Left lung (tissue), 14 donors: ENCODE measurements at places on chromosomes 7 and 10. TPM values are rescaled to one million over a fixed set of nuclear protein-coding genes. Genes with fewer than 3 reads are reported as not detected.

LIPN gene
- polyA plus RNA-seq, result not detected

TWIST1 gene
- 0.21 TPM for polyA plus RNA-seq

RBM48 gene
- polyA plus RNA-seq, result 17.2 TPM

MKI67 gene
- 40.4 TPM for polyA plus RNA-seq

CALML5 gene
- not detected for polyA plus RNA-seq

DMBT1 gene
- polyA plus RNA-seq, result 1.3 TPM

CALHM1 gene
- polyA plus RNA-seq, result 0.15 TPM

ADAM12 gene
- polyA plus RNA-seq, result 14.8 TPM

H2BK1 gene
- polyA plus RNA-seq, result not detected

OR2A7 gene
- polyA plus RNA-seq, result 17.3 TPM

GHITM gene
- 116 TPM for polyA plus RNA-seq

ZNF727 gene
- not detected for polyA plus RNA-seq

SLC13A1 gene
- not detected for polyA plus RNA-seq

GAD2 gene
- not detected for polyA plus RNA-seq

TMEM213 gene
- polyA plus RNA-seq, result 0.40 TPM

PTPRZ1 gene
- polyA plus RNA-seq, result 43.1 TPM

TMEM229A gene
- polyA plus RNA-seq, result 1.0 TPM

EBLN1 gene
- polyA plus RNA-seq, result not detected

MCM10 gene
- 8.4 TPM for polyA plus RNA-seq

PRKAR1B gene
- 37.1 TPM for polyA plus RNA-seq

RPEL1 gene
- polyA plus RNA-seq, result 0.10 TPM

EGFR gene
- 48.7 TPM for polyA plus RNA-seq

TEX36 gene
- not detected for polyA plus RNA-seq

HOXA7 gene
- 4.0 TPM for polyA plus RNA-seq

NEUROG3 gene
- not detected for polyA plus RNA-seq

ACSL5 gene
- 13.4 TPM for polyA plus RNA-seq

RAPGEF5 gene
- polyA plus RNA-seq, result 86.7 TPM

PAX2 gene
- 0.23 TPM for polyA plus RNA-seq

DEPP1 gene
- 59.8 TPM for polyA plus RNA-seq

COL28A1 gene
- 2.7 TPM for polyA plus RNA-seq

HKDC1 gene
- 0.71 TPM for polyA plus RNA-seq

KAT6B gene
- polyA plus RNA-seq, result 45.7 TPM

UCN3 gene
- polyA plus RNA-seq, result 1.1 TPM

CPVL gene
- polyA plus RNA-seq, result 10.0 TPM

PRDX3 gene
- polyA plus RNA-seq, result 197 TPM

HOXA1 gene
- polyA plus RNA-seq, result 2.3 TPM

SPDYE9 gene
- polyA plus RNA-seq, result 0.95 TPM

CAV2 gene
- polyA plus RNA-seq, result 93.9 TPM

CYP2W1 gene
- 6.2 TPM for polyA plus RNA-seq

AMZ1 gene
- 0.57 TPM for polyA plus RNA-seq

SGCE gene
- polyA plus RNA-seq, result 83.7 TPM

SHH gene
- 18.8 TPM for polyA plus RNA-seq

STAG3 gene
- polyA plus RNA-seq, result 25.5 TPM

OPN1SW gene
- 1.2 TPM for polyA plus RNA-seq

SDK1 gene
- polyA plus RNA-seq, result 15.1 TPM

MCMBP gene
- 66.5 TPM for polyA plus RNA-seq

TAS2R5 gene
- 11.4 TPM for polyA plus RNA-seq

EPDR1 gene
- 21.1 TPM for polyA plus RNA-seq

PRKAR2B gene
- polyA plus RNA-seq, result 13.3 TPM

PAPOLB gene
- polyA plus RNA-seq, result 0.13 TPM

CAMK2B gene
- polyA plus RNA-seq, result 0.52 TPM

ASAH2 gene
- polyA plus RNA-seq, result 4.6 TPM

APBB1IP gene
- 2.5 TPM for polyA plus RNA-seq

XRCC2 gene
- polyA plus RNA-seq, result 8.2 TPM
